Fibroblast of the conjunctiva (primary cell): ENCODE measurements at places on chromosomes 1 and 21.

- no peak for DNase-seq
Observed at GRCh38 chr1:224801844-224802490, 127.5 kb upstream of the DNAH14 start.

DNA sequence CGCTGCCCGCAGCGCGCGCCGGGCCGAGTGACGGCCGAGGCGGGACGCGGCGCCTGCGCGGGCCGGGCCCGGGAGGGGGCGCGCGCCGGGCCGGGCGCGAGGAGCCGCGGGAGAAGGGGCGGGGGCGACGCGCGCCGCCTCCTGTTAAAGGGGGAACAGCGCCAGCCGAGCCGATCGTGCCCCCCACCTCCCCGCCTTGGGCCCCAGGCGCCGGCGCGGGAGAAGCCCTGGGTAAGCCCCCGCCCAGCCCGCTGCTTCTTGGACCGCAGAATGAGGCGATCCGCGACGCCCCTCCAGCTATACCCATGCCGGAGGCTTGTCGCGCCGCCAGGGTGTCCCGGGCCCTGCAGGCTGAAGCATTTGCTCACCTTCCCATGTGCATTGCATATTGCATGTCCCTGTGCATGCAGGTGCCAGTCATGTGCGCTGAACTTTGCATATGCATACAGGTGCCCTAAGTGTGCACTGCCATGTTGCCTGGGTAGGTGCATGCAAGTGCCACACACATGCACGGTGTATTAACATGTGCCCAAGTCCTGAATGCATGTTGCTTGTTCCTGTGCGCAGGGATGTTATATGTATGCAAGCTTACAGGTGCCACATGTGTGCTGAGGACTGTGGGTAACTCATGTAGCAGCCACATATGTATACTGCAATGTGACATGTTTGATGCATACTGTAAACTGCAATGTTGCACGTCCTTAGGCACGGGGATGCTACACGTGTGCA, at the start of gene ADGRB2:
TSS of gene ADGRB2 (minus strand) at position 29 of the 729 bp plus-strand sequence. CDS start 7,119 bp downstream, outside the sequence.
- DNase-seq, result no peak

- DNase-seq, result no peak
Observed at GRCh38 chr1:83910461-83910860, 88.5 kb downstream of the TTLL7 start.

- DNase-seq, result no peak
Observed at GRCh38 chr1:36675931-36676562, 193.3 kb upstream of the CSF3R start.

DNA sequence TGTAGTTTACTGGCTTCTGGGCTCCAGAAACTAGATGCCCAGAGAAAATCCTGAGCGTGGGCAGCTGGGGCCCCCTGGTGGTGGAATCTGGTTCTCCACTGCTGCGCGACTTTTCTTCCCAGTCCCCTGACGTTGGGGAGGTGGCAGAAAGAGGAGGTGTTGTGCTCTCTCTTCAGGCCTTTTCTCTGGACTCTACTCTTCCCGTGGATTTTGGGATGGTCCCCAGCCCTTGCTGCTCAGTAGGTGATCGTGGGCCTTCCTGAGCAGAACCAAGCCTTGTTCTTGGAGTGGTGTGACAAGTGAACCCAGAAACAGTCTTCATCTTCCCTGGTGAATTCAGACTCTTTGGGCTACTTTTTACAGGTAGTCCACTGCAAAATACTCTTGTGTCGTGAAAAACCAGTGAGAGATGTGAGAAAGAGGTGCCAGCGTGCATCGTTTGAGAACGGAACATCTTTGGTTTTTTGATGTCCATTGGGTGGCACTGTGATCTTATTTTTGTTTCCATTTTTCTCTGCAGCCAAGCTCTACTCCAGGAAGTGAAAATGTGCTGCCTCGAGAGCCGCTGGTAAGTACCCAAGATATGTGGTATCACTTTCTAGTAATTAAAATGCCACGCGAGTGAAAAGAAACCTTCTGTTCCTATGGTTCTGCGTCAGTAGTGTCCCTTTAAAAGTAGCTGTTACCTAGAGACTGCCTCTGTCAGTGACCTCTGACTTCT, 20.2 kb downstream of the PEX14 start:
- no peak for DNase-seq

DNA sequence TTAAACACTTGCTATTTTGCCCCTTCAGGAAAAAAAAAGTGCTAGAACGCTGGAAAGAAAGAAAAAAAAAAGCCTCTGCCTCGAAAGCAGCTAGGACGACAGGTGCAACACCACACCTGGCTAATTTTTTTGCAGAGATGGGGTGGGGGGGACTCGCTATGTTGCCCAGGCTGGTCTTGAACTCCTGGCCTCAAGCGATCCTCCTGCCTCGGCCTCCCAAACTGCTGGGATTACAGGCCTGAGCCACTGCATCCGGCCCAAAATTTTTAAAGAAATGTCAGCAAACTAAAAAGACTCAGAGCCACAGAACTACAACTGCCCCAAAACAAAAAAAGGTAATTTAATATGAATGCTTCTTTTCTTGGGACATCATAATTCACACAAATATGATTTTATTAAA, 1.4 kb downstream of the DOCK7 start:
- no peak for DNase-seq

- no peak for DNase-seq
Observed at GRCh38 chr1:211932933-211933254, 102.3 kb upstream of the LPGAT1 start.

GRCh38 chr1:99358770-99359169, 94.5 kb downstream of the PLPPR4 start:
- no peak for DNase-seq

DNA sequence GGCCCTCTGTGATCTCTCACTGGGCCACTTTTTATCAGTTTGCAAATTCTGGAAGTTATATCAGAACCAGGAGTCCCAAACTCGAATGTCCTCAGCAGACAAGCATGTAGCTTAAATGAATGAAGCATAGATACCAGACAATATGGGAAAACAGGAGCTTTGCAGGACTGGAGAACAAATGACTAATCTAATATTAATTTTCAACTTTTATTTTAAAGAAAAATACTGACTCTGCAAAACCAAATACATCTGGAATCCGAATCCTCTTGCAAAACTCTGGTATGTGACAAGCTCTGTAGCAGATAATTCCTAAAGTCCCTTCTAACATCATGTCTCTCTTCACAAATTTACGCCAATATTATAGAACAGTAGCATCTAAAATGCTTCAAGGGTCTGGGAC, 427.4 kb downstream of the TTLL7 start:
- DNase-seq, result no peak

GRCh38 chr1:75855010-75855409, 58.3 kb downstream of the MSH4 start:
- peak; percentile 6 for DNase-seq

DNA sequence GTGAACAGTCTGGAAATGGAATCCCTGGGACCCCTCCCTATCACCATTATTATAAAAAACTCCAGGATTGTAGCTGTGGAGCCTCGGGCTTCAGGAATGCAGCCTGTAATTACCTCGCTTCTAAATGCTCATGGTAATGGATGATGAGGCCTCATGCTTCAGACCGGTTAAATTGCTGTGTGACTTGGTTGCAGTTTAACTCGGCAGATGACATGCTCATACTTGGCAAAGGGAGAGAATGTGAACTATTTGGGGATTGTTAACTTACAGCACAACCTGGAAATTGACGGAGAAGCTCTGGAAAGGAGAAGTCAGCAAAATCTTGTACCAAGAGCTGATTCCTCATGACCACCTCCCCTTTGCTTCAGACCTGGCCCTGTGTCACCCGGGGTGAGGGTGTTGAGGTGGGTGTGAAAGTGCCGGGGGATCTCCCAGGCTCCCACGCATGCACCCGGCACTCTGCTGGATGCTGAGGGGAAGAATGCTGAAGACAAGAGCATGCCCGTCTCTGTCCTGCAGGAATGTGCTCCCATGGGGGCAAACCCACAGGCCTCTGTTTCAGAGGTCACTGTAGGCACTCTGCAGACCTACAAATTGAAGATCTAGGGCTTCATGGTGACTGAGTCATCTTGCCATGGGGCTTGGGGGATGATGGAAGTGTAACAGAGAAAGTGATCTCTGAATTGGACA, 364.8 kb downstream of the RPS6KC1 start:
- DNase-seq, result no peak

DNA sequence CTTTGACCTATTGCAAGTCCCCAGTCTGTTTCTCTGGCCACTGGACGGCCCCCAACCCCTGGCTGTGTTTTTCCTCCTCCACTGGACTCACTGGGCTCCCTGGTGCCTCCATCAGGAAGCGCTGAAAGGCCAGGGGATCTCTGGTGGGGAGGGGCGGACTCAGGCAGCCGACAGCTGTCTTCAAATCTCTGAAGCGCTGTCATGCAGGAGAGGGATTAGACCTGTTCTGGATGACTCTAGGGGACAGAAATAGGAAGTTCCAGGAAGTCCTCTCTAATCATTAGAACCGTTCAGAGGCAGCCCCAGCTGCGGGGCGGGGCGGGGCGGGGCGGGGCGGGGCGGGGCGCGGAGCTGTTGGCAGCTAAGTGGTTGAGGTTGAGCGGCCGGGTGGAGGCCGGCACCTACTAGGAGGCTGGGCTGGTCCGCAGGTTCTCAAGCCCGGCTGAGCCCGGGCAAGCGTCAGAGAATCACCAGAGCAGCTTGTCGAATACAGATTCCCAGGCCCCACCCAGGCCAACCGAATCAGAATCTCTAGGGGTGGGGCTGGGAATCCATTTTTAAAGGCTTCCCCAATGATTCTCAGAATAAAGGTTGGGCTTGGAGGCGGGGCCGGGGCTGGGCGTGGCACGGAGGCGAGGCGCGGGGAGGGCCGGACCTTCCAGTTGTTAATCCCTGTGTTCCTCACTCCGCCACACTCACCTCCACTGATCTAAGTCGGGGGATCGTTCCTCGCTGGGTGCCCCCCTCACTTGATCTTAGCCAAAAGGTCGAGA, 11.4 kb upstream of the PHLDA3 start:
- DNase-seq, result peak; percentile 75

GRCh38 chr1:247905181-247905580, 9.8 kb downstream of the OR2W3 start:
- DNase-seq, result no peak

GRCh38 chr1:207079706-207080241, 8.9 kb upstream of the C4BPB start:
- no peak for DNase-seq

- DNase-seq, result no peak
Observed at GRCh38 chr21:34020005-34020847, 53.2 kb upstream of the MRPS6 start.

DNA sequence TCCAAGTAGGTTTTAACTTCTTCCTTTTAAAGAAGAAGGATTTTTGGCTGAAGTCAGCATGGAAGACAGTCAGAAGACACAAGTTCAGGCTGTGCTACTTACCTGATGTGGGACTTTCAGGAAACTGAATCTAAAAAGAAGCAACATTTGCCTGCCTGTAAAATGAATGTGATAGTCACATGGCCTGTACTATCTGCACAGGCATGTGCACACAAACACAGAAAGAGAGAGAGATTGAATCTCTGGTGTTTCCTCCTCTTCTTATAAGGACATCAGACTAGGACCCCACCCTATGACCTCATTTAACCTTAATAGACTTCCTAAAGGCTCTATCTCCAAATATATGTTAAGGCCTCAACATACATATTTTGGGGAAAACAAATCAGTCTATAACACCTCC, 542.9 kb downstream of the PLPP3 start:
- DNase-seq, result no peak

DNA sequence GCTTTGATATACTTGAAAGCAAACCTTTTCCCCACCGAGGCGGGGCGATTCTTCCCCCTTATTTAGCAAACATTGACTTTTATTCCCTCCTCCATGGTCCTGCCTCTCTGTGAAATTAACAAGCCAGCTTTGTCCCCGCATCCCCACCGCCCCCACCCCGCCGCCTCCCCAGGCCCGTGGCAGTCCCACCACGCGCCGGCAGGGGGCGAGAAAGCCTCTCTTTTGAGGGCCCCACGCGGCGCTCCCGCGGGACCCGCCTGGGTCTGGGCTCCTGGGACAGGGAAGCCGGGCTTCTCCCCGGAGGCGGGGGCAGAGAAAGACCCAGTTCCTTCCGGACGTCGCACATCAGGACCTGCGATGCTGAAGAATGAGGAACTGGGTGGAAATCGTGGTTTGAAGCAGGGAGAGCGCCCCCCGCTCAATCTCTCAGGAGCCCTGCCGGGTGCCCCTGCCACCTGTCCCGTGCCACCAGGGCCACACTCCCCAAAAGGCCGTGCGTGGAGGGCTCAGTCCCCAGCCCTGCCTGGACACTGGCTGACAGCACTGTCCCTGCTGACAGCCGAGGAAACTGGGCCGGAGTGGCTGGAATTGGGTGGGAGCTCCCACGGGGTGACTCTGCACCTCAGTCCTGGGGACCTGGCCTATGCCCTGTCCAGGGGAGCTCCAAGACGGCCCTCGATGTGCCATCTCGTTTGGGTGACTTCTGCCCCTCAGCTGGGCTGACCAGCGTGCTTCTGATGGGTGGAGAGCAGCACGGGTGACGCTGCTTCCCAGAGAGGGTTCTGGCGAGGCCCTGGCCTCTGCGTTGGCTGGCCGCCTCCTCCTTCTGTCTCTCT, 8.6 kb upstream of the ACTRT2 start:
- DNase-seq, result no peak

DNA sequence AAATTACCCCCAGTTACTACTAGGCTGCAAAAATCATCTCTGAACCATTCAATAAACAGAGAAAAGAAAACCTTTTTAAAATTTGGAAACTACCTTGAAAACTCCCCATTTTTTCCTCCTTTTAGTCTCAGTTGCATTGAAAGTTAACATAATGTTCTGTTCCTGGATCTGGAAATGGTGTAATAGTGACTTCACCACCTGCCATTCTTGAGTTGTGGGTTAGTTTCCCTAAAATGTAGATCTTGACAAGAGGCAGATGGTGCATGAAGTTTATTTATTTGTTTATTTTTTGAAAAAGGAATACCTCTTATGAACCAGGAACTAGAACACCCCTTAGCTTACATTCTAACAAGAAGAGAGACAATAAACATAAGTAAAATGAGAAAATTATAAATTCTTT, 72.8 kb downstream of the ATF6 start:
- no peak for DNase-seq

- DNase-seq, result no peak
Observed at GRCh38 chr1:1624443-1625403, 7.2 kb upstream of the MMP23B start.

- DNase-seq, result no peak
Observed at GRCh38 chr1:214107322-214108096, 119.7 kb downstream of the PROX1 start.

GRCh38 chr1:235663628-235664027, 14.0 kb upstream of the GNG4 start:
- DNase-seq, result no peak

GRCh38 chr1:183259924-183260323, 73.9 kb downstream of the LAMC2 start:
- no peak for DNase-seq

- DNase-seq, result no peak
Observed at GRCh38 chr1:55654750-55655149, 439.6 kb upstream of the USP24 start.

- no peak for DNase-seq
Observed at GRCh38 chr1:188314557-188315137, 1485.9 kb downstream of the PLA2G4A start.

DNA sequence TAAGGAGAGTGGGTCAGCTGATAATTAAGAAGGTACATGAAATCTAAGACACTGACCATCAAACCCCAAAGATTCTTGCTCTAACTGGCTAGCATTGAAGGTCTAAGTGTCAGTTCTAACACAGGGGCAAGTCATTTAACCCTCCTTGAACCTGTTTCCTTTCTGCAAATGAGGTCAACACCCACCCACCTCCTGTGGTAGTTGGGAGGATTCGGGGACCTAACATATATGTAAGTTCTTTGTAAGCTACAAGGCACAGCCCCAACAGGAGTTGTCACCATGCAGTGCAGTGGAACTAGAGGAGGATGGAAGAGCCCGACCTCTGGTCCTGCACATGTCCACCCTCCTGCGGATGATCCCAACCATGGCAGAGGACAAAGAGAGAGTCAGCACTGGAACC, 2.4 kb downstream of the NUDT17 start:
- no peak for DNase-seq

GRCh38 chr1:55898181-55898580, 681.2 kb downstream of the PLPP3 start:
- no peak for DNase-seq
